ENCODE measurements at places on chromosomes 16 and 17.

- DNase-seq: no peak
These were observed 55.5 kb downstream of the HS3ST4 start for GRCh38 chr16:25747160-25747758.

DNA sequence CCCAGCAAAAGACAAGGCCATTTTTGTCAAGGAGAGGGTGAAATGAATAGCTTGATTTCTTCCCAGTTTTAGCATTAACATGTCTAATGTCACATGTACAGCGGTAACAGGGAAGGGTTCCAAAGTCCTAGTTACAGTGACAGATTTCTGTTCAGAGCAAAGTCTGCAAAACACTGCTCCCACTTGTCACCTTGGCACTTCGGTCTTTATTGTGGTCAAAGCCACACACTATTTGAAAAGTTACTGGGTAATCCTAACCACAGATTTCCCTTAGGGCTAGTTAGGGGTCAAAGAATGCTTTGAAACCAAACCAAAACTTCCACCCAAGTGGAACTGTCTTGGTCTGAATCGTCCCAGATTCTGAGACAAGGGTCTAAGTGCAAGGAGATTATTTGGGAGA, 455.6 kb downstream of the HS3ST3B1 start:
- DNase-seq: no peak

DNA sequence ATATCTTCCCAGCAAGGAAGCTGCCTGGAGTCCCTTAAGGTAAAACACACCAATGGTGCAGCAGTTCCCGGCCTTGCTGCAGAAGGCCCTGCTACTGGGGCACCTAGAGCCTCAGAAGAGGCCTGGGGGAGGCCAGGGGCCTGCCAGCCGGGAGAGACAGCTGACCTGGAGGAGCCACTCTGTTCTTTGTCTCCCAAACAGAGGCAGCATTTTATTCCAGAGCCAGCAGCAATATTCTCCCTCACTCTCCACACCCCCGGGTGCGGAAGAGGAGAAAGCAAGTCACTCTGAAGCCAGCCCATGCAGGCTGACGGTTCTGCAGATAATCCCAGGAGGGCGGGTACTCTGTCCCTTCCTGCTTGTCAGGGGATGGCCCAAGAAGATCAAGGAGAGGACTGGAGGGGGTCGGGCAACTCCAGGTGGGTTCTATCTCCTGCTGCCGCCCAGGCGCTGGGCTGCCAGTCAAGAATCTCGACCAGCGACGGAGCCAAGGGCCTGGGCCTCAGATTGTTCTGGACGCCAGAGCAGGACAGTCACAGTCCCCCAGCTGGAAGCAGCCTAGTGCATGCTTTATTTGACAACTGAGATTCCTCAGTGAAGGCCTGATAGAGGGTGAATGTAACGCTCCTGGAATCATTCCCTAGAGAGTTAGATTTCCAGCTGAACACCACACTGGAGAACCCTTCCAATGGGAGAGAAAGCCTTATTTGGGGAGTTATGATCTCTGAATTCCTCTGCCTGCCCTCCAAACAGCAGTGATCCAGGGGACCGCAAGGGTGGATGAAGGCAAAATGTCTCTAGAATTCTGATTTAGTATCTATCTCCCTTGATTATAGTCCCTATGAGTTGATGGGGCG, 1.1 kb upstream of the KIFC3 start:
- no peak for DNase-seq

DNA sequence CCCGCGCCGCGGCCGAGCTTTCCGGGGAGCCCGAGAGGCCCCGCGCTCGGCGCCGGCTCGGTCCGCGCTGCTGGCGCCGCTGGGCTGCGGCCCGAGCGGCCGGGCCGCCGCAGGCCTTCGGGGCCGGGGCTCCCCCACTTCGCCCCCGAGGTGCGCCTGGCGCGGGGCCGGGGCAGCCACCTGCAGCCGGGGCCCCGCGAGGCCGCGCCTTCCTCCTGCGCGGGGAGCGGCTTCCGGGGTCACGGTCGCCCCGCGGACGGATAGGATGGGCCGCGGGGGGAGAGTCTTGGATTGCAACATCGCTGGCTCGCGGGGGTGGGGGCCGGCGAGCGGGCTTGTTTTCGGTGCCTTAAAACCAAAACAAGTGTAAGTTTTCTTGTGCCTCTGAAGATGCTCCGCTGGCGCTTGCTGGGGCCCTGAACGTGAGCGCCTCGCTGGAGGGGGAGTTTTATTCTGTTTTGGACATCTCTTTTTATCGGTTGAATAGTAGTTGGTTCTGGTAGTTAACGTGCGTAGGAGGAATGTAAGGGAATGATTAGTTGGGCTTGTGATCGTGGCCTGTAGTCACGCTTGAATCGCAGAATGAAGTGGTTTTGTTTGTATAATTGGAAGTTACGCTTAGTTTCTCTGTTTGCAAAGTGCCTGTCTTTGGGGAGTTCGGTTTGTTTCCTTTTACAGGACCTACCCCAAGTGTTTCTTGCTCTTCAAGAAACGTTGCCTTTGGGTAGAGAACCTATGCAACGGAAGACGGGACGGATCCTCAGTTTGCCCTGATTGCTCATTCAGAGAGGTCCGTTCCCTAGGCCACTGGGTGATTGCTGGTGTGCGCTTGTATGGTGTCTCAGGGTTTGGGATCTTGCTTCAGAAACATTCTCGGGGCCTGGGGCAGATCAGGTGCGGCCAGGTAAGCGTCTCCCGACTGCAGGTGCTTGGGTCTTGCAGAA, 724 bp downstream of the UBE2I start:
- peak; percentile 27 for DNase-seq

- DNase-seq: no peak
These were observed 22.3 kb upstream of the N4BP1 start for GRCh38 chr16:48632137-48632774.

- DNase-seq: no peak
These were observed 26.4 kb downstream of the TMEM235 start for GRCh38 chr17:78257810-78258322.

- DNase-seq: no peak
These were observed 10.6 kb downstream of the AARSD1 start for GRCh38 chr17:42953669-42954068.

- no peak for DNase-seq
These were observed 481.9 kb downstream of the SOX9 start for GRCh38 chr17:72602517-72603419.

GRCh38 chr16:82641336-82641984, 14.7 kb downstream of the CDH13 start:
- no peak for DNase-seq

- no peak for DNase-seq
These were observed 1390.7 kb downstream of the CDH8 start for GRCh38 chr16:60645541-60645940.

DNA sequence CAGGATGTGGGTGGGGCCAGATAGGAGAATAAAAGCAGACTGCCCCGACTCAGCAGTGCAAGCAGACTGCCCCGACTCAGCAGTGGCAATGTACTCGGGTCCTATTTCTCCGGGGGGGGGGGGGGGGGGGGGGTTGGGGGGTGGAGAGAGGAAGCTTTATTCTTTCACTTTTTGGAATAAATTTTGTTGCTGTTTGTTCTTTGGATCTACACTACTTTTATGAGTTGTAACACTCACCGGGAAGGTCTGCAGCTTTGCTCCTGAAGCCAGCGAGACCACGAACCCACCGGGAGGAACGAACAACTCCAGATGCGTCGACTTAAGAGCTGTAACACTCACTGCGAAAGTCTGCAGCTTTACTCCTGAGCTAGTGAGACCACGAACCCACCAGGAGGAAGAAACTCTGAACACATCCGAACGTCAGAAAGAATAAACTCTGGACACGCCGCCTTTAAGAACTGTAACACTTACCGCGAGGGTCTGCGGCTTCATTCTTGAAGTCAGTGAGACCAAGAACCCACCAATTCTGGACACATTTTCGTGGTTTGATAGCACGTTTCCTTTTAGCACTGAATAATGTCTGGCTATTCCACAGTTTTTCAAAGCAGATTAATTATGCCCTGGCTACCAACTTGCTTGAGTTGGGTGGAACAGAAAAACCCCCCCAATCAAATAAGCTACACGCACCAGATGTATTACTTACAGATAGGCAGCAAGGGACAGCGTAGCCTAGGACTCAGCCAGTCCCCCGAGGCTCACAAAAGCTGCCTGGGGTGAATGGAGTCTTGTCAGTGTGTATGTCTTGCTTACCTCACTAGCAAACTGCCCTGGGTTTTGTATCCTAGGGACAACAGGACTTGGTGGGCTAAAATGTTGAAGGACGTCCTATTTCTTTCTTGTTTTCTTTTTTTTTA, 11.9 kb downstream of the FZD2 start:
- DNase-seq: peak; percentile 6

- DNase-seq: no peak
These were observed 5.3 kb upstream of the WDR24 start for GRCh38 chr16:695355-696089.

GRCh38 chr17:63491977-63492618, 15.2 kb downstream of the ACE start:
- DNase-seq: no peak

GRCh38 chr17:58591455-58591854, 77.0 kb upstream of the MTMR4 start:
- DNase-seq: no peak

- no peak for DNase-seq
These were observed 103.1 kb downstream of the STX8 start for GRCh38 chr17:9472541-9472940.

GRCh38 chr16:1950047-1950446, 4.4 kb downstream of the RPL3L start:
- no peak for DNase-seq

DNA sequence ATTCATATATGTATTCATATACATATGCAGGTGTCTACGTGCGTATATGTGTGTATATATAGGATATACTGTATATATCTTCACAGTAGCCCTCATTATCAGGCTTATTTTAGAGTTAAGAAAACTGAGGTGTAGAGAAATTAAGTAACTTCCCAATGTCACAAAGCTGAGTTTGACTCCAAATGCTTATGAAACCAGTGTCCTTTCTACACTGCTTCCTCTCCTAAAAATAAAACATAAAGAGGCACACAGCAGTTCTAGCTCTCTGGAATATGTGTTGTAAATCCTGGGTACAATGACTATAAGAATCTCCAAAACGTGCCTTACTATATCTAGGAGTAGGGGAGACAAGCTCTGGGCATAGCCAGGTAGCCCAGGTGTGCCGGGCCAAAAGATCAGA, 40.0 kb upstream of the CCL1 start:
- DNase-seq: no peak

GRCh38 chr17:17151962-17152361, 54.2 kb downstream of the PLD6 start:
- DNase-seq: peak; percentile 66

DNA sequence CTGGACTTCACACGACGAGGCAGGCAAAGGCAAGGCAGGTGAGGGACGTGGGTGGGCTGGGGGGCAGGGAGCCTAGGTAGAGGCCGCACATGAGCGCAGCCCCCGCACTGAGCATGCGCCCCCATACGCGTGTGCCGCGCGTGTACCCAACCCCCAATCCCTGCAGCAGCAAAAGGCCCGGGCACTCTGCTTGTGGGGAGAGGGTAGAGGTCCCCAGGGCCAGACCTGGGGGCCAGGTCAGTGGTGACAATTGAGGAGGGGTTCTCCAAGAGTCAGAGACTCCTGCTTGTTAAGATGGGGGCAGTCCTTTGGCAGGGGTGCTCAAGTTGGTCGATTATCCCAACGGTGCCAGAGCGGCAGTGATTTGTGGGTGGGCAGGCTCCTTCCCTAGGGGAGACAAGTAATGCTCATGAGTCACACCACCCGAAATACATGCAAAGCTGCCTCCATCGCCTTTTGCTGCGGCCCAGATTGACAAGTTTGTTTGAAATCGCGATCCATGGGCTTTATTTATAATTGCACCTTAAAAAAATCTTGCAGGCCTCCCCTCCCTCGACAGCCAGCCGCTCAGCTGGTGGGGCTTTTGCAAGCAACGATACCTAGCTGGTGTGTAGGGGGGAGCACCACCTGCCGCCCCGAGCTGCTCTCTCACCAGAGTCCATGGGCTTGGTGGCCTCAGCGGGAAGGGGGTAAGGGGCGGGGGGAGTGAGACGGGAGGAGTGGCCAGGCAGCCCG, 1.1 kb upstream of the GIT1 start:
- no peak for DNase-seq

DNA sequence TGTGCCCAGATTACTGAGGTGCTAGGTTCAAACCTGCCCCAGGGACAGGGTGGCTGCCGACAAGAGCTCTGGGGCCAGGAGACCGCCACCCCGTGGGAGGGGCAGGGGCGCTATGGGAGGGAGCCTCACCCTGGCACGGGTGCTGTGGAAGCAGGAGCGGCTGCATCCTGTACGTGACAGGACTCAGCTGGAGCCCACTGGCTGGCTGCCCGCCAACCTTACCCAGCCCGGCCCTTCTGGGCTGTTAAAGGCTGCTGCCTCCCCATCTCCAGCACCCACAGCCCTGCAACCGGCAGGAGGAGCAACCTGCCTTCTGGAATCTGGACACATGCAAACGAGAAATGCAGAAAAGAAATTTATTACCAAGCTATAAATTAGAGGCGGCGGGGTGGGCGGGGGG, 11.2 kb downstream of the PAM16 start:
- DNase-seq: no peak

- no peak for DNase-seq
These were observed 3.0 kb downstream of the OTOA start for GRCh38 chr16:21666772-21667171.

DNA sequence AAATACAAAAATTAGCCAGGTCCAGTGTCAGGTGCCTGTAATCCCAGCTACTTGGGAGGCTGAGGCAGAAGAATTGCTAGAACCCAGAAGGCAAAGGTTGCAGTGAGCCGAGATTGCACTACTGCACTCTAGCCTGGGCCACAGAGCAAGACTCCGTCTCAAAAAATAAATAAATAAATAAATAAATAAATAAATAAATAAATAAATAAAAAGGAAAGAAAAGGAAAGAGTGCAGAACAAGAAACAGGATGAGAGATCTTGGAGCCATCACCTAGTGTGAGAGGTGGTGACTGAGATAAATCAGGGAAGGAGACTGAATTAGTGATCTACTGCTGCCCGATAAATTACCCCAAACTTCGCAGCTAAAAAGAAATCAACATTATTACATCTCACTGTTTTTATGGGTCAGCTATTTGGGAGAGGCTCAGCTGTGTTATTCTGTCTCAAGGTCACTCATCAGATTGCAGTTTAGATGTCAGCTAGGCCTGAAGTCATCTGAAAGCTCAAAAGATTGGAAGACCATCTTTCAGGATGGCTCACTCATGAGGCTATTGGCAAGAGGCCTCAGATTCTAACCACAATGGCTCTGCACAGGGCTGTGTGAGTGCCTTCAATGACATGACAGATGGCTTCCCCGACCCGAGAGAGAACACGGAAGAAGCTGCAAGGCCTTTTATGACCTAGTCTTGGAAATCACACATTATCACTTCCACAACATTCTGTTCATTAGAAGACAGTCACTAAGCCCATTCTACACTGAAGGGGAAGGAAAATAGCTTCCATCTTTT, 66.4 kb downstream of the CMC2 start:
- no peak for DNase-seq

- no peak for DNase-seq
These were observed 131.3 kb downstream of the KCNJ18 start for GRCh38 chr17:21823643-21824042.

- no peak for DNase-seq
These were observed 424.5 kb downstream of the GRIN2A start for GRCh38 chr16:9757687-9758086.
